ENCODE measurements at places on chromosomes 13 and 19. TPM values are rescaled to one million over a fixed set of nuclear protein-coding genes. Genes with fewer than 3 reads are reported as not detected.

The LRRC63 gene
- not detected for polyA plus RNA-seq

DNA sequence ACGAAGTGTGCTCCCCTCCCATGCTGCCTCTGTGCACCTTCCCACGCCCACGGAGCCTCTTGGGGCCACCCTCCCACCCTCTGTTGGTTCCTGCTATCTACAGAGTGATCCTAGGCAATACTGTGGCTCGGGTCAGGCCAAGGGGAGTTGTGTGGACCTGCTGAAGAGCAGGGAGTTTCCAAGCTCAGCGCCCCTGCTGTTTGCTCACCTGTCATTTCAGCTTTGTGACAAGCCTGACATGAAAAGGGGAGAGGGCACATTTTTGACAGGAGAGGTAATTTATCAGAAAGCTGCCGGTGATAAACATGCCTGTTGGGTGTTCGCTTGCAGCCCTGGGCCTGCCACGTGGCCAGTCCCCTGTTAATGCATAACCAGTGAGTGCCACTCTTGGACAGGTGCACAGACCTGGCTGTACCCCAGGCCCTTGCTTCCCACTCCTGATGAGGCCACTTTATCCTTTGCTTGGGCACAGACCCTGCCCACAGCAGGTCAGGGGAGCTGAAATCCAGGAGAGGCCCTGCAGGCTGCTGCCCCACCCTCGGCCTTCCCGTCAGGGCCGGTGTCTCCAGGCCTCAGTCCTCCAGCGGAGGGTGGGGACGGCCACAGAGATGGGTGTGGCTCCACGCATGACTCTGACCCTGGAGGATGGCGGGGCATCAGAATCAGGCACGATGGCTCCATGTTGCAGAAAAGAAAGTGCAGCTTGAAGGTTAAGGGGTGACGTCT, 201.5 kb upstream of the GPR12 start:
- no peak overlapping the region for H3K4me3 ChIP-seq
- no peaks in the 10 kb centered on the region for H3K36me3 ChIP-seq
- no peaks in the 10 kb centered on the region for H3K27me3 ChIP-seq
- peak overlapping the region; percentile 52 for H3K27ac ChIP-seq
- peak; percentile 90 for DNase-seq

GRCh38 chr13:27476943-27477703, 26.8 kb upstream of the MTIF3 start:
- no peak overlapping the region for H3K27ac ChIP-seq
- no peaks in the 10 kb centered on the region for H3K27me3 ChIP-seq
- H3K4me1 ChIP-seq = no peaks in the 10 kb centered on the region
- no peak overlapping the region for H3K4me3 ChIP-seq
- no peaks in the 10 kb centered on the region for H3K36me3 ChIP-seq

DNA sequence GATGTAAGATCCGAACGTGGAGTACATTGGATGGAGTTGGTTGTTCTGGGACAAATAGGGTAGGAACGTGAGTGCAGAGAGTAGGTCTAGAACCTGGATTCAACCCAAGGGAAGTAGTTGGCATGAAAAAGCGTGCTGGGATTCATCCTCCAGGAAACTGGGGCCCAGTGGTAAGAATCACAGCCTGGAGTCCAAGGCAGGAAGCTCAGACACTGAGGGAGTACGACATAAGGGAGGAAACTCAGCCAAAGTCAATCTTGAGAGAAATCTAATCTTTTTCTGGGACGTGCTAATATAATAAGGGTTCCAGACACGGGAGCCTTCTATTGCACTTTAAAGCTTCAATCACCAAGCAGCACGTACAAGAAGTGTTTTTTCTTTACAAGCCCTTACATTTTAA, 46.4 kb downstream of the DLEU7 start:
- H3K4me3 ChIP-seq = no peak overlapping the region
- peaks cover 7% of the 10 kb centered on the region for H3K4me1 ChIP-seq
- H3K27ac ChIP-seq = no peak overlapping the region
- no peak for DNase-seq
- no peaks in the 10 kb centered on the region for H3K36me3 ChIP-seq
- no peaks in the 10 kb centered on the region for H3K27me3 ChIP-seq

The ZNF761 gene
- 7.5 TPM for polyA plus RNA-seq

The FFAR3 gene
- polyA plus RNA-seq = 2.7 TPM

- no peak overlapping the region for H3K4me3 ChIP-seq
- H3K27ac ChIP-seq = peak overlapping the region; percentile 81
- peak; percentile 99 for DNase-seq
- peaks cover 34% of the 10 kb centered on the region for H3K4me1 ChIP-seq
- H3K27me3 ChIP-seq = no peaks in the 10 kb centered on the region
- no peaks in the 10 kb centered on the region for H3K36me3 ChIP-seq
Observed at GRCh38 chr19:8367327-8368001, 3.5 kb downstream of the ANGPTL4 start.

DNA sequence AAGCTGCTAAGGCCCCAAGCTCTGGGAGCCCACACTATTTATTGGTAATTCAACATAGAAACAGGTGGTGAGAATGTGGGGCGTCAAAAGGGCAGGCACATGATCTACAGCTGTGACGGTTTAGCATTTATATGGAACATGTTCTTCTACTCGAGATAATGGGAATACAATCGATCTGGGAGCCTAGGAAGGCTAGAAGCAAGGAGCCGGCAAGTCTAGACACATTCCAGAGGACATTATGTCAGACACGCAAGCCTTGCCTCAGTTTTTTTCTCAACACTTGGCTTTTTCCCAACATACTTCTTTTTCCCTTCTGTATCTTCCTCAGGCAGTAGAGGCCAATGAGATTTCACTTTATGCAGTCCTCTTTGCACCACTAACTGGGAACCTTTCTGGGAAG, 315.7 kb upstream of the SLITRK5 start:
- H3K36me3 ChIP-seq = no peaks in the 10 kb centered on the region
- no peak for DNase-seq
- H3K4me1 ChIP-seq = no peaks in the 10 kb centered on the region

The GIPR gene
- polyA plus RNA-seq = 49.0 TPM

The KLF12 gene
- 1.5 TPM for polyA plus RNA-seq

GRCh38 chr13:44112700-44113329, 233.1 kb downstream of the LACC1 start:
- no peaks in the 10 kb centered on the region for H3K27me3 ChIP-seq
- no peak for DNase-seq
- H3K36me3 ChIP-seq = no peaks in the 10 kb centered on the region
- no peak overlapping the region for H3K27ac ChIP-seq
- no peaks in the 10 kb centered on the region for H3K4me1 ChIP-seq
- no peak overlapping the region for H3K4me3 ChIP-seq

DNA sequence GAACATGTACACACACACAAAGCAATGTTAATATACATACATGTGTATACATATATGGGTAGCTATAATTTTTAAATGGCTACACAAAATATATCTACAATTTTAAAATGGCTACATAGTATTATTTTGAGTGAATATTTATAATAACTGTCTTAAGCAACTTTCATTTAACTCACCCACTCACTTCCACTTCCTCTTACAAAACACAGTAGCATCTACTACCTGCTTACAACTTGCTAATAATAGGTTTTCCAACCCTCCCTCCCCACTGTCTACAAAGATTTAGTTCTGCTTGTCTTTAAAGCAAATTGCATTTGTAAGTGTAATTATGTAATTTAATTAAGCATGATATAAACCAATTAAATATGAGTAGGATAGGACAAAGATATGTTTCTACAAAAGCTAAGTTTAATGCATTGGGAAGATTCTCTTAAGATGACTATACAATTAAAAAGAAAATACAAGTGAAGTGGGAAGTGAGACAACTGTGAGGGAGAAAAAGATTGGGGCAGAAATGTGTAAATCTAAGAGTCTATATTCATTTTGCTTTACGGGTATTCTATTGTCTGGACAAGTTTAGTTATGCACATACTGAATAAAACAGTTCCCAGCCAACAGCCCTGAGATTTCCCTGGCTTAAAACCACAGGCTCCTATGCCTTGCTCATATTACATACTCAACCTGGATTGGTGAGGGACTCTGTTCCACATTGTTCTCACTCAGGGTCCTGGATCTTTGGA, 583.1 kb downstream of the EFNB2 start:
- H3K27ac ChIP-seq = no peak overlapping the region
- H3K27me3 ChIP-seq = no peaks in the 10 kb centered on the region
- H3K4me3 ChIP-seq = no peak overlapping the region
- H3K36me3 ChIP-seq = no peaks in the 10 kb centered on the region
- H3K4me1 ChIP-seq = no peaks in the 10 kb centered on the region

GRCh38 chr13:81382246-81382645, 1041.3 kb upstream of the SPRY2 start:
- H3K27me3 ChIP-seq = no peaks in the 10 kb centered on the region
- H3K4me1 ChIP-seq = no peaks in the 10 kb centered on the region
- no peak for DNase-seq
- no peak overlapping the region for H3K4me3 ChIP-seq
- H3K36me3 ChIP-seq = no peaks in the 10 kb centered on the region
- H3K27ac ChIP-seq = no peak overlapping the region

DNA sequence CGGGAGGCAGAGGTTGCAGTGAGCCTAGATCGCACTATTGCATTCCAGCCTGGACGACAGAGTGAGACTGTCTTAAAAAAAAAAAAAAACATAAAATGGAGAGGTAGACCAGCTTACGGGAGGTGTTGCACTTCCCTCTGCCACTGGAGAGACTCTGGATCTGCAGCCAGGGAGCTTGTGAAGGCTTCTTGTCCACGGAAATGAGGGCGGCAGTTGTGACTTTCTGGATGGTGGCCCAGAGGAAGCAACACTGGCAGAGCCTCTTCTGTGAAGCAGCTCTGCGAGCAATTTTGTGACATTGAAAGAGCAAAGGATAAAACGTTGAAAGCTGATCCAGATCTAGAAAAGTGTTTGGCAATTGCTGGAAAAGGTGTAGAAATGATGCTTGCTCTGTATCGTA, 10.4 kb downstream of the SPINT2 start:
- no peak overlapping the region for H3K27ac ChIP-seq
- no peaks in the 10 kb centered on the region for H3K27me3 ChIP-seq
- peaks cover 64% of the 10 kb centered on the region for H3K4me1 ChIP-seq

The FIZ1 gene
- 12.6 TPM for polyA plus RNA-seq

DNA sequence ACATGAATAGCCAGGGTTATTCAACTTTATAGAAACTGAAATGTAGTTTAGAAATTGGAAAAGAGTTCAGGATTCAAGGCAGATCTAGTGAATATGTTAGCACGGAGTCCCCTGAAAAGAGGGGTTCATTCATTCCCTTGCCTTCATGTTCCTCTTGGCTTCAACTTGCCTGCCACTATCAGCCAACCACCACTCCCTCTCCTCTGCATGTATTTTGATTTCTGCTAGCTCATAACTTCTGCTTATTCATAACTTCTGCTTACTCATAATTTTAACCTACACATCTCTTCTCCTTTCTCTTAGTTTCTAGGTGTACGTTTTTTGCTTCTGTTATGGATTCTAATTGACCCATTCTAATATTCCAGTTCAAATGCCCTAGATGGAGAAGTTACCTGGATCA, 5.5 kb upstream of the SERTM1 start:
- no peak overlapping the region for H3K4me3 ChIP-seq
- no peaks in the 10 kb centered on the region for H3K4me1 ChIP-seq
- no peak for DNase-seq
- no peaks in the 10 kb centered on the region for H3K27me3 ChIP-seq
- H3K36me3 ChIP-seq = no peaks in the 10 kb centered on the region
- no peak overlapping the region for H3K27ac ChIP-seq

DNA sequence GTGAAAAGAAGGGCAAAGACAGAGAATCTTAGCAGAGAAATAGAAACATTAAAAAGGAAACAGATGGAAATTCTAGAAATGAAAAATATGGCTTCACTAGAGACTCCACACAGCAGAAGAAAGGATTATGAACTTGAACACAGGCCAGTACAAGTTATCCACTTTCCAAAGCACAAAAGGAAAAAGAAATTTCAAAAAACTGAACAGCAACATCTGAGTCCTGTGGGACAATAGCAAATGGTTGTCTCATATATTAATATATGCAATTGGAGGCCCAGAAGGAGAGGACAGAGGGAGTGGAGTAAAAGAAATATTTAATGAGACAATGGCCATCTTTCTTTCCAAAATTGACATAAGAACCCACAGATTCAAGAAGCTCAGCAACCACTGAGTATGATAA, 141.7 kb upstream of the GJB6 start:
- no peak overlapping the region for H3K27ac ChIP-seq
- no peak for DNase-seq
- no peaks in the 10 kb centered on the region for H3K36me3 ChIP-seq

- no peak overlapping the region for H3K4me3 ChIP-seq
- peaks cover under 1% of the 10 kb centered on the region for H3K4me1 ChIP-seq
- H3K27me3 ChIP-seq = no peaks in the 10 kb centered on the region
Observed at GRCh38 chr19:11699931-11700794, 38.6 kb downstream of the ZNF823 start.

- no peaks in the 10 kb centered on the region for H3K27me3 ChIP-seq
- no peaks in the 10 kb centered on the region for H3K4me1 ChIP-seq
- no peak for DNase-seq
- no peak overlapping the region for H3K27ac ChIP-seq
- no peaks in the 10 kb centered on the region for H3K36me3 ChIP-seq
- H3K4me3 ChIP-seq = no peak overlapping the region
Observed at GRCh38 chr19:52590728-52591127, 20.6 kb downstream of the ZNF701 start.

DNA sequence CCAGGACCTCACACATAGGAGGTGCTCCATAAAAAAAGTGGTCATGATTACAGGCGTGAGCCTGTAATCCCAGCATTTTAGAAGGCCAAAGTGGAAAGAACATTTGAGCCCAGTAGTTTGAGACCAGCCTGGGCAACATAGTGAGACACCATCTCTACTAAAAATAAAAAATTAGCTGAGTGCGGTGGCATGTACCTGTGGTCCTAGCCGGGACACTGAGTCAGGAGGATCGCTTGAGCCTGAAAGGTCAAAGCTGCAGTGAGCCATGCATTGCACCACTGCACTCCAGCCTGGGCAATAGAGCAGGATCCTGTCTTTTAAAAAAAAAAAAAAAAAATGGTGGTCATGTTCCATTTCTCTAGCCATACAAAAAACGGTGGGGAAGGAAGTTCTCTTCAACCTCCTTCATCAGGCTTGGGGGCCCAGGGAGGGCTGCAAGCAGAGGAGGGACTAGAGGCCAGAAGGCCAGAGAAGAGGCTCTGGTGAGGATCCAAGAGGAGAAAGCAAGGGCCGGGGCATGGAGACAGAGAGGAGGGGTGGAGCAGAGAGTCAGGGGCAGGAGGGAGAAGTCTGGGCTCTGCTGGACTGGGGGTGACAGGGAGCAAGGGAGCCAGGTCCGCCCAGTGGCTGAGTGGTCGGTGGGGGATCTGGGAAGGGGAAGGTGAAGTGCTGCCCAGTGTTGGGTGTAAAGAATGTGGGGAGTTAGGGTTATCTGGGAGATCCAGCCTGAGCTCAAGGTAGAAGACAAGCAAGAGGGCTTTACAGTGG, 8.9 kb downstream of the KASH5 start:
- no peak overlapping the region for H3K27ac ChIP-seq
- H3K27me3 ChIP-seq = no peaks in the 10 kb centered on the region
- no peak for DNase-seq
- no peaks in the 10 kb centered on the region for H3K4me1 ChIP-seq
- H3K36me3 ChIP-seq = no peaks in the 10 kb centered on the region
- H3K4me3 ChIP-seq = no peak overlapping the region

DNA sequence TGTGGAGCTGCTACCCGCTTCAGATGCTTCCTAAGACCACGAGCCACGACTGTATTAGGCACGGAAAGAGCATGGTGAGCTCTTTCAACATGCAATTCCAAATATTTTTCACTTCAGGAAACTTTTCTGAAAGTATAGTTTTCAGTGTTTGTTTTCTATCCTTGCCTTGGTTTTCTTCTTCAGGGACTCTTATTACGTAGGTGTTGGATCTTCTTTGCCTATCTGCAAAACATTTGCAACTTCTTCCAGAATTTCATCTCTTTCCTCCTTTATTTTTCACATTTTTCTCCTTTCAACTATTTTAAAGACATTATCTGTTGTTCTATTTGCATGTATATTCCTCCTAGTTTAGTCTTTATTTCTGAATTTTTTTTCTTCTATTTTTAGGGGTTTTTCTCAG, 148.9 kb upstream of the LSM14A start:
- no peaks in the 10 kb centered on the region for H3K36me3 ChIP-seq
- no peak overlapping the region for H3K4me3 ChIP-seq
- H3K4me1 ChIP-seq = no peaks in the 10 kb centered on the region
- H3K27me3 ChIP-seq = no peaks in the 10 kb centered on the region

Measured in pancreas (tissue), 10 donors.